ENCODE measurements at places on chromosomes 6 and 20.

GRCh38 chr6:15014958-15015357 is 230.9 kb upstream of the JARID2 start:
- DNase-seq, result no peak

DNA sequence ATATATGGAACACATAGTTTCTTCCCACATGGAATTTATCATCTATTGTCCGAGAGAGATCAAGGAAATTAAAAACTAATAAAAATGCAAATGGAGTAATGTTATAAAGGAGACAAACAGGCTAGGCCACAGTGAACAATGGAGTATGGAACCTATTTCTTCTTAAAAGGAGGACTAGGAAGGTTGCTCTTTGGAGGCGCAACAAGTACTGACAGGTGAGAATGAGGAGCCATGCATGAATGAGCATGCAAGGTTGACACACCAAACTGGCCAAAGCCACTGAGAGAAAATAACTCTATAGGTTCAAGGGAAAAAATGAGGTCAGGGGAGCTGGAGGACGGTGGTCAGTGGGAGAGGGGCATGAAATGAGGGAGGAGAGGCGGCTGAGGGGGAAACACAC is 40.9 kb downstream of the PSMB1 start:
- peak; percentile 11 for DNase-seq

GRCh38 chr6:147716434-147716833 is 207.9 kb downstream of the SAMD5 start:
- no peak for DNase-seq

GRCh38 chr6:11323666-11324452 is 91.4 kb upstream of the NEDD9 start:
- DNase-seq, result no peak

DNA sequence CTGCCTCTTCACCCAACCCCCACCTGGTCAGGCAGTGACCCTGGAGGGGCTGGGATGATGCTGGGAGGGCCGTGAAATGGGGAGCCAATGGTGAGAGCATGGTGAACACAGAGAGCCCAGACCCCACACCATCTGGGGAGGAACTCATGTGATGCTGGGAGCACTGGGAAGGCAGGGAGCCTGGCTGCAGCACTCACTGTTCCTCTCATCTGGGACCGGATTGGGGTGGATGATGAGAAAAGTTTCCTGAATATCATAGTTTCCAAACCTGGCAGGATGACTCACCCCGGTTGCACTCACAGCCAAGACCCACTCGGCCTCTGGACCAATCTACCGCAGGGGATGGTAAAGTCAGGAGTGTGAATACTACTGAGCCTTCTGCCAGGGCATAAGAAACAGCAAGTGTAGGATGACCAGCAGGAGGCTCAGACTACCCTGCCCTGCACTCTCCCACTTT is 21.8 kb downstream of the ULBP1 start:
- DNase-seq, result no peak

- DNase-seq, result no peak
Measured at GRCh38 chr6:49322861-49323260, 140.2 kb downstream of the MMUT start.

DNA sequence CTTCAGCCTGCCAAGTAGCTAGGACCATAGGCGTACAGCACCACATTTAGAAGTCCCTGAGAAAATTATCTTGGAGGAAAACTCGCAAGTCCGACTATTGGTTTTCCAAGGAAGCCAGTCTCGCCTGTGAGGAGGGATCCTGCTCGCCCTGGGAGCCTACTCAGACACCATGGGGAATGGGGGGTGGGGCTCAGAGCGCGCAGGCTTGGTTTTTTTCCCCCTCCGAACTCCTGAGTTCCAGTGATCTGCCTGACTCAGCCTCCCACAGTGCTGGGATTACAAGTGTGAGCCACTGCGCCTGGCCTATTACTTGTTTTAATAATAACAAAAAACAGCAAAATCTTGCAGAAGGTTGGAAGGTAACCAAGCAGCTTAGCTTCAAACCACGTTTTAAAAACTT is 153.7 kb downstream of the OR2B2 start:
- DNase-seq, result no peak

DNA sequence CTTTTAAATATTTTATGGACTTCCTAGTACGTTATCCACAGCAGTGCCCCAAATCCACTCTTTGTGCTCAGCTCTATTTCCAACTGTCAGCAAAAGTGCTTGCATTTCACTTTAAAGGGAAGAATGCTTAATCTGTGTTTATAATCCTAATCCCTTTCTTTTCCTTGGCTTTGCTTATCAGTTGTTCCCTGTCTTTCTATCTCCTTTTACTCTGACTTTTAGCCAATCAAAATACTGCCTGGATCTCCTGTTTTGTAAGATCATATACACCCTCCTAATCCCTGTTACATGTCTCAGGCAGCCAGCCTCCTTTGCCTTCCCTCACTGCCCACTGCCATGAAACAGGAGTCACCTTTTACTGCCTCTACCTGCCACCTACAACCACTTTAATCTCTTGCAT is 102.9 kb downstream of the AIG1 start:
- no peak for DNase-seq

- no peak for DNase-seq
Measured at GRCh38 chr6:37868447-37868825, 48.9 kb downstream of the ZFAND3 start.

- peak; percentile 28 for DNase-seq
Measured at GRCh38 chr20:63224412-63225081, 8.6 kb upstream of the YTHDF1 start.

DNA sequence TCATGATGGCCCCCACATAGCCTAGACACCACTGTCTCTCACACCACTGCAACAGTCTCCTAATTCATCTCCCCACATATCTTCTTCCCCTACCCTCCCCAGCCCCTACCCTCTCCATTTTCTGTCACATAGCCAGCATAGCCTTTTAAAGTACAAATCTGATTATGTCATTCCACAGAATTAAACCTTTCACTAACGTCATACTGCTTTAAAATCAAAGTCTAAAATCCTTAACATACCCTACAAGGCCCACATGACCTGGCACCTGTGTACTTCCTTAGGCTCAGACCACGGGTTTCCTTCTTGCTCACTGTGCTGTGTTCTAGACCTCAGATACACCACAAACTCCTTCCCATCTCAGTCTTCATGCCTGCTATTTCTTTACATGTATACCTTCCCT is 5.9 kb downstream of the OSTM1 start:
- no peak for DNase-seq

DNA sequence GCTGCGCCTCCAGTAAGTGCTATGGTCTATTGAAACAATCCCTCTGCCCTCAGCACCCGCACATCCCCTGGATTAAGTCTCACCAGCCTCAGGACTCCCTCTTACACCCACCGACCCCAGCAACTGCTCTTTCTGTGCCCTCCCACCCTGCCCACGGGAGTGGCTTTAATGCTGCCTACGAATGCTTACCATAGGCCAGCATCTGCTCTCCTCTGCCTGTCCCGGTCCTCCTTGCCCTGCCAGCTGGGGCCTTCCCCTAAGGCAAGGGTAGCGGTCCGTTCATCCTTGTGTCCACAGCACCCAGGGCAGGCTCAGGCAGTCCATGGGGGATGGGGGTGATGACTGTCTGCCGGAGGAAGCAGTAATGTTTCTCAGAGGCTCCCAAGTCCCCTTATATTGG is 4.1 kb downstream of the EBF4 start:
- no peak for DNase-seq

DNA sequence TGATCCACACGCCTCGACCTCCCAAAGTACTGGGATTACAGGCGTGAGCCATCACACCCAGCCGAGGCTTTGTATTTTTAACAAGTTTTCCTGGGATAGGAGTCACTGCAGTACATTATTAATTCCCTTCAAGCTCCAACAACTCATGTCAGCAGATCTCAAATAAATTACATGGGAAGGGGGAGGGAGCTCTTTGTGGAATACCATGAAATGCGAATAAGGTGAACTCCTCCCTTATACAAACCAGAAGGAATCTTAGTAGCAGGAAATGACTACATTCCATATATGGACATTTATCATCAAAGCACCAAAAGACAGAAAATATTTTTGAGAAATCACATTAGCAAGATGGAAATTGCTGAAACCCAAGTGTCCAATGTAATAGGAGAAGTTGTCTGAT is 2.9 kb downstream of the GSS start:
- no peak for DNase-seq

GRCh38 chr6:144360401-144360800 is 75.3 kb downstream of the UTRN start:
- no peak for DNase-seq

DNA sequence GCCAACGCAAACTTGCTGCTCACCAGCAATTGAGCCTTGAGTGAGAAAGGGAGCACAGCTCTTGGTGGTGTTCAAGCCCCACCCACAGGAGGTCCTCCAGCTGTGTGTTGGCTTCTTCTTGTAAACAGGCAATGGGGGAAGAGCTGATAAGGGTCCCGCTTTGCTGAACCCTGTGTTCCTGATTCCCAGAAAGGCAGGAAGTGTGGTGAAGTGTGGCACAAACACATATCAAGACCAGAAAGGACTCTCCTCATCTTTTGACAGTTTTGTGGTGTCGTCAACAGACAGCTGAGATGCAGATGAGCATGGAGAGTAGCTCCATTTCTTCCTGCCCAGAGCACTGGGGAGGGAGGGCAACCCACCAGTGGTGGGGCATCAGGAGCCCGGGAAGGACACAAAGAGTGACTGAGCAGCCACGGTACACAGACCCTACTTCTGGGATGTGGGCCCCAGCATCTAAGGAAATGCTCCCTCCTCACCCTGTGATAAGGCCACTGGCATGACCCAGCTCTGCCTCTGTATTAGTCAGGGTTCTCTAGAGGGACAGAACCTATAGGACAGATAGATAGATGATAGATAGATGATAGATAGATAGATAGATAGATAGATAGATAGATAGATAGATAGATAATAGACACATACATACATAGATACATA is 188.9 kb upstream of the TAB2 start:
- DNase-seq, result no peak

- peak; percentile 67 for DNase-seq
Measured at GRCh38 chr6:68778356-68779020, 143.4 kb downstream of the ADGRB3 start.

DNA sequence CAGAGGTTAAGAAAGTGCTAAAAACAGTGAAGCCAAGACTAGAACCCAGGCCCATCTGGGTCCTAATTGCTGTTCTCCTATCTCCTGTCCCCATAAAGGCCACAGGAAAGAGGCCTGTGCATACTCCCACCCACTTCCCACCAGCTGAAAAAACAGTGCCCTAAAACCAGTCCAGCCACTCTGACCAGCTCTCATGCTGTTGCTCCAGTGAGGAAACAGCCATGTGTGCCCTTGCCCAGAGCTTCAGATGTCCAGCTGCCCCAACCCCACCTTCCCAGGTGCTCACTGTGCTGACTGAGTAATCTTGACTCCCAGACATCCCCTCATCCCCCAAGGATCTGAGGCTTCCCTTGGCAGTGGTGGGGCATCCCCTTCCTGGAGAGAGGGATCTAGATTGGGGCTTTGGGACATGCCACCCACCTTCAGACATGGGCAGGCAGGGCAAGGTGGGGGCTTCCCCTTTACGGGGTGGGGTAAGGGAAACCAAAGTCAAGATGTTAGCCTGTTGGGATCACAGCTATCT is 28.7 kb downstream of the KCNK5 start:
- DNase-seq, result no peak

DNA sequence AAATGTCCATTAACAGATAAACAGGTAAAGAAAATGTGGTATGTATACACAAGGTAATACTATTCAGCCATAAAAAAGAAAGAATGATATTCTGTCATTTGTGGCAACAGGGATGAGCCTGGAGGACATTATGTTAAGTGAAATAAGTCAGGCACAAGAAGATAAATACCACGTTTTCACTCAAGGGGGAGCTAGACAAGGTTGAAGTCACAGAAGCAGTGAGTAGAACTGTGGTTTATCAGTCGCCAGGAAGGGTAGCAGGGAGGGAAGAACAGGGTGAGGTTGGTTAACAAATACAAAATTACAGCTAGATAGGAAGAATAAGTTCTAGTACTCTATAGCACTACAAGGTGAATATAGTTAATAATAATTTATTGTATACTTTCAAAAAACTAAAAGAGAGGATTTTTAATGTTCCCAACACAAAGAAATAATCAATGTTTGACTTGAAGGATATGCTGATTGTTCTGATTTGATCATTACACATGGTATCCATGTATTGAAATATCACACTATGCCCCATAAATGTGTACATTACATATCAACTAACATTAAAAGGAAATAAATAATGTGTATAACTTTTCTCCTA is 21.1 kb downstream of the RTN4IP1 start:
- DNase-seq, result peak; percentile 68

DNA sequence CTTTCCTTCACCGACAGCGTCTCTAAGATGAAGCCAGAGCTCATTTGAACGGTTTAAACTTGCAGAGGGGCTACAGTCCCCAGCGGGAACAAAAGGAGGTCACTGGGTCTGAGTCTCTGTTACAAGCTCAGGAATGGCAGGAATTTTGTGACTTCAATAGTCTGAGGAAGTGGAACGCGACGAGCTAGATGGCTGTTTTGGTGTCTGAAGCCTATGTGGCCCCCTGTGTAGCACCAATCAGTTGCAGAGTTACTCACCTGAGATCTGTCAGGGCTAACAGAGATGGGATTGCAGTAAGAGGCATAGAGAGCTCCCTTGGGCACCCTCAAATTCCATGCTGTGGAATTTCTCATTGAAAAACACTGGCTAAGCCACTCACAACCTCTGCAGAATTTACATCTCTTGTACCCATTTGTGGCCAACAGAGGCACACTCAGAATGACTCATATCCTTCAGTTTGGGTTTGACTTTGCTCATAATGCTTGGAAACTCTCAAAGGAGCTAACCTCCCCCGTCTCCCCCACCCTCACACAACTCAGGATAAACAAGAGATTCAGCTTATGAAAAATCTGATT is 7.1 kb upstream of the TCP11 start:
- no peak for DNase-seq

DNA sequence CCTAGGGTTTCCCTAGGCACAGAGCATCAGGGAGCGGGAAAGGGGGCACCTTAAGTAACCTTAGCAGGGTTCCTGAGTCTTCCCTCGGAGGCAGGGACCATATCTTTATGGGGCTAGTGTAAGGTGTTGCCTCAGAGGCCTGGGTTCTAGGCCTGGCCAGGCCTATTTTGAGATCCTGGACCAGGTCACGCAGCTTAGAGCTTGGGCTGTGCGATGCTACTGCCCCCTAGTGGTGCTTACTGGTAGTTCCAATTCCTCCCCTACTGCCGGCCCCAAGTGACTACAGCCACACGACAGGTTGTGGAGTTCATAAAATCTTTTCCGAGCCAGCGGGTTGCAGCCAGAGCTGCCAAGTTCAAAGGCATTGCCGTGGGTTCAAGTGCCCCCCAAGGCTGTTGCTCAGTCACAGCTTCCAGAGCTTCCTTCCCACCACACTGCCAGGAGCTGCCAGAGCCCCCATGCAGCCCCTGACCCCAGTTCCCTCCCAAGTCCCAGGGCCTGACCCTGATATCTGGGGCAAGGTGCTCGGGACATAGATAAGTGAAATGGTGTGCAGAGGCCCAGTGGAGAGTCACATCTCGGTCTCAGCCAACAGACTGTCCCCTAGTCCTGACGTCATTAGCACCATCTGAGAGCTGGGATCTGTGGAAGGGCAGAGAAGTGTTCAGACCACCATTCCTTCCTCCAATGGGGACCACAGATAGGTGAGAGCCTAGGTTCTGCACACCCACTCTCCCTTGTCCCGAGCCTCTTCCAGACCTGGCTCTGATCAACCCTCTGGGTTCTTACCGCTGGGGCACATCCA is 3.3 kb downstream of the LRRC73 start:
- peak; percentile 55 for DNase-seq

- no peak for DNase-seq
Measured at GRCh38 chr6:25777031-25777430, 22.5 kb downstream of the SLC17A4 start.

All from NCI-H2029 treated with DMSO at 0.1 percent for 48 hours (cell line).